ENCODE measurements at places on chromosomes 3 and 15.

DNA sequence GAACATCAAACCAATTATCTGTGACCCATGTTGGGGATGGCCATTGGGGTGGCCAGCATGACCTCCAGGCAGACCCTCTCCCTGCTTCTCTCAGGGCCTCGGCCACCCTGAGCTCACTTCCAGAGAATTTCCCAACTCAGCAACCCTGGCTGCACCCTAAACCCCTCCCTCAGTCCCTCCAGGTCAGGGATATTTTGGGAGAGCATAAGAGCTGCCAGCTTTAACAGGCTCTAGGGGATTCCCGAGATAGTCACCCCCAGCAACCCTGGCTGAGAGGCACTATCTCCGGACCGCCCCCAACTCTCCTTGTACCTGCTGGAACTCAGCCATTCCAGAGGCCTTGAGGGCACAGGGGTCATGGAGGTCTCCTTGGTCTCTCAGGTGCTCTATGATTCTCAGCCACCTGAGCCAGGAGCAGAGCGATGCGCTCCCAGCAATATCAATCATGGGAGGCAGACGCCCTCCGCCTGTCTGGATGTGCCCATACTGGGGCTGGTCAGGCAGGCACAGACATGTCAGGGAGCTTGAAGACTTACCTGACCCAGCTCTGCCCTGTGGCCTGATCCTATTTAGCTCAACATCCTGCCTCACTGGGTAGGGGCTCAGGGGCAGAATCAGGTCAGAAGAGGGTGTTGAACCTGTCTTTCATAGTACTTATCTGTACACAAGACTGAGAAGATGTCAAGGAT is 34.9 kb upstream of the CILP start:
- DNase-seq = no peak

GRCh38 chr3:171018156-171018935 is 8.2 kb downstream of the SLC2A2 start:
- no peak for DNase-seq

DNA sequence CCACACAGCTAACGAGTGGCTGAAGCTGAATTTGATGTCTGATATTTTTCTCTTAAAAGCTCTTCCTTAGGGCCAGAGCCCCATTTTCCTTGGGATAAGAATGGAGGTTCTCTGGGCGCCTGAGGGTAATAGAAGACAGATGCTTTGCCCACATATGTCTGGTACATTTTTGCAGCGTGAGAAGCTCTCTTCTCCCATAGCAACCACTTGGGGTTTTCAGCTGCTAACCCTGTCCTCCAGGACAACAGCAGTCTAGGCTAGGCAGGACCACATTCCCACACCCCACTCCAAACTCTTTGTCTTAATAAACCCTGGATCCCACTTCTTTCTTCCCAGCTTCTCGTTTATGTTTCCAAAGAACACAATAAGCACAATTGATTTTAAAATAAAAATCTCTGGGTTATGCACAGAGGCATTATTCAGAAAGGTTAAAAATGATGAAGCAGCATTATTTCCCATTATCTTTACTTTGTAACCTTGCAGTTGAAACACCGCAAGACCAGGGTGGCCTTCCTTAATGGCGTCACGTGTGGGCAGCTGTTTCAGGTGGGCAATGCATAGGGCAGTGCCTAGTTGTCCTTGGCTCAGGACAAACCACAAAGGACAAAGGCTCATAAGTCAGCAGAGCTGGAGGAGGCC is 56.5 kb upstream of the NTRK3 start:
- DNase-seq = no peak

- DNase-seq = no peak
Measured at GRCh38 chr3:116200956-116201690, 244.2 kb downstream of the LSAMP start.

GRCh38 chr3:151275091-151275490 is 3.3 kb downstream of the P2RY14 start:
- DNase-seq = no peak

DNA sequence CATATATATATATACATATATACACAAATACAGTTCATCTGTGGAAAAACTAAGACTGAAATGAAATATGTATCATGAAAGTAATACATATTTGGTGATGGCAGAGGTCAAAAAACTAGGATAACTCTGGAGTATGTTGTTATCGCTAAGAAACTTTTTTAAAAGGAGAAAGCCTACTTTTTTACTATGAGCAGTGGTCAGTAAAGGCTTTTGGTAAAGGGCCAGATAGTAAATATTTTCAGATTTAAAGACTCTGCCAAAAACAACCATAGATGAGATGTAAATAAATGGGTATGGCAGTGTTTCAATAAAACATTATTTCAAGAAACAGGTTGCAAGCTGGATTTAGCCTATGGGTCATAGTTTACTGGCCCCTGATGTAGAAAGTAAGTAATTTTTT is 93.8 kb upstream of the TGFBR2 start:
- DNase-seq = no peak

DNA sequence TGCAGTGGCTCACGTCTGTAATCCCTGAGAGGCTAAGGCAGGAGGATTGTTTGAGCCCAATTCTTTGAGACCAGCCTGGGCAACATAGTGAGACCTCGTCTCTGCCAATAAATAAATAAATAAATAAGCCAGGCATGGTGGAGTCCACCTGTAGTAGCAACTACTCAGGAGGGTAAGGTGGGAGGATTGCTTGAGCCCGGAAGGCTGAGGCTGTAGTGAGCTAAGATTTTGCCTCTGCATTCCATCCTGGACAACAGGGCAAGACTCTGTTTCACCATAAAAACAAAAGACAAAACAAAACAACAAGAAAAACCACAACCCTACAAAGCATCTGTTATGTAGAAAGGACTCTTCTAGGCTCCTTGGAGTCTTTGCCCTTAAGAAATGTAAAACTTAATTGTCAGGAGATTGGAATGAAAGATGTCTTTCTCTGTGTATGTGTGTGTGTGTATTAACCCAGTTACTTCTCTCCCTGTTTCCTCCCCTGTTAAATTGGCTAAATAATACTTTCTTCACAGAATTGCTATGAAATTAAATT is 9.5 kb downstream of the NECTIN3 start:
- DNase-seq = no peak

GRCh38 chr15:99390667-99391066 is 139.4 kb downstream of the LRRC28 start:
- no peak for DNase-seq

GRCh38 chr3:10534066-10534465 is 28.7 kb upstream of the ATP2B2 start:
- DNase-seq = no peak

GRCh38 chr3:88462230-88462629 is 312.5 kb downstream of the C3orf38 start:
- no peak for DNase-seq
